HCT116 (cell line): ENCODE measurements at places on chromosomes 2 and 18. TPM values are rescaled to one million over a fixed set of nuclear protein-coding genes. Genes with fewer than 3 reads are reported as not detected.

EPAS1 gene
- 55.9 TPM for total RNA-seq

GALNT13 gene
- 0.44 TPM for total RNA-seq

TUBA4B gene
- not detected for total RNA-seq

BARD1 gene
- total RNA-seq, result 19.3 TPM

LYG2 gene
- total RNA-seq, result 0.27 TPM

VWA3B gene
- total RNA-seq, result 0.47 TPM

DLX1 gene
- 2.0 TPM for total RNA-seq

KYNU gene
- 0.22 TPM for total RNA-seq

MOGAT1 gene
- 0.22 TPM for total RNA-seq

ALKAL2 gene
- not detected for total RNA-seq

SERPINB3 gene
- not detected for total RNA-seq

GRCh38 chr2:202605174-202605573, 29.6 kb upstream of the FAM117B start:
- no peak overlapping the region for H3K4me3 ChIP-seq
- no peak overlapping the region for H3K27ac ChIP-seq
- H3K36me3 ChIP-seq, result no peaks in the 10 kb centered on the region

GRCh38 chr18:51188024-51188701, 9.3 kb downstream of the MEX3C start:
- H3K36me3 ChIP-seq, result no peaks in the 10 kb centered on the region
- DNase-seq, result no peak
- H3K27ac ChIP-seq, result no peak overlapping the region

DNA sequence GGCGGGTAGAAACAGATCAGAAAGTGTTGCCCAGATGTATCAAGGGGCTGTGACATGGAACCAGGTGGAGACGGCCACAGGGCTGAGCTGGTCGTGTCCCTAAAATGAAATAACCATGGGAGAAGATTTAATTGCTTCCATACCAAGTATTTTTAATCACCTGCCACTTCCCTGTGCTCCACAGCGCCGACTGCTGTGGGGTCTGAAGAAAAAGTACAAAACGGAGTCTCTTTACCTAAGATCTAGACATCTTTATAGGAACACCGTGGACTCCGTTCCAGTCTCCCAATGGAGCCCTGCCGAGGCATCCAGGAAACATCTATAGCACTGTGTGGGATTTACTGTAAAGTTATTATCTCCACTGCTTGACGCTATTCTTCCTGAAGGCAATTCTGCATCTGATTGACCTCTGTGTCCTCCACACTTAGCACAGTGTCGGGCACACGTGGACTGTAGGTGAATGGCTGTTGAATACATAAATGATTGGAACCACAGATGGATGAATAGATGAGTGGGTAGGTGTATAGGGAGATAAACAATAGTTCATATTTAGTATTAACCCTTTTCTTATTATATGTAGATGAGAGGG, 21.6 kb upstream of the GYPC start:
- H3K4me3 ChIP-seq, result no peak overlapping the region
- H3K27ac ChIP-seq, result no peak overlapping the region
- H3K27me3 ChIP-seq, result 0 out of 2 replicates have a peak, but pooled peaks cover 3% of the 10 kb centered on the region
- H3K36me3 ChIP-seq, result no peaks in the 10 kb centered on the region
- no peaks in the 10 kb centered on the region for H3K4me1 ChIP-seq

GRCh38 chr2:191740016-191740419, 62.1 kb downstream of the NABP1 start:
- DNase-seq, result no peak
- no peaks in the 10 kb centered on the region for H3K36me3 ChIP-seq
- no peak overlapping the region for H3K4me3 ChIP-seq
- H3K4me1 ChIP-seq, result no peaks in the 10 kb centered on the region

GRCh38 chr18:46754188-46754587, 2.7 kb downstream of the ST8SIA5 start:
- no peaks in the 10 kb centered on the region for H3K27me3 ChIP-seq
- no peak for DNase-seq
- H3K4me3 ChIP-seq, result no peak overlapping the region
- no peaks in the 10 kb centered on the region for H3K36me3 ChIP-seq
- H3K27ac ChIP-seq, result no peak overlapping the region

DNA sequence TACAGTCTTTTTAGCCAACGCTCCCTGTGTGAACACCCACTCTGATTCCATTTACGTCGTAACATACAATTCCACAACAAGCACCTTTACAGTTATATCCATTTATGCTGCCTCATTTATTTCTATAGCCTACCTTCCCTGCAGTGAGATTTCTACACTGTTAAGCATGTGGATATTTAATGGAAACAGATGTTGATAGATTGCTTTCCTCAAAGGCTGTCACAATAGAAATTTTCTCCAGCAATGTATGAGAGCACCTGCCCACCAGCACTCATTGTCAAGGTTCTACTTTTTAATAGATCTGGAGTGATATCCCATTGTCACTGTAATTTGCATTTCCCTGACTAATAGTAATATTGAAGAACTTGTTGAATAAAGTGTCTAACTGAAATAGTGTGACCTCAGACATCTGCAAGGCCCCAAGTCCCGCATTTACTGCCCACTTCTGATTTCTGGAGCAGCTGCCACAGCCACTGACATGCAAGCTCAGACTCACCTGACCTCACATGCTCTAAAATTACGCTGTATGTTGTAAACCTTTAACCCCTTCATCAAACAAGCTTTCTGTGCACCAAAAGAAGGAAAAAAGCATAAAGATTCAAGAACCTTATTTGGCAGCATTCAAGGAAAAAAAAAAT, 295.1 kb downstream of the CNTNAP5 start:
- H3K4me1 ChIP-seq, result no peaks in the 10 kb centered on the region
- no peaks in the 10 kb centered on the region for H3K36me3 ChIP-seq
- DNase-seq, result no peak
- no peak overlapping the region for H3K27ac ChIP-seq

- DNase-seq, result no peak
- H3K36me3 ChIP-seq, result no peaks in the 10 kb centered on the region
- no peaks in the 10 kb centered on the region for H3K4me1 ChIP-seq
- H3K27me3 ChIP-seq, result no peaks in the 10 kb centered on the region
These were observed 67.4 kb upstream of the RPL31 start for GRCh38 chr2:100934504-100935371.

GRCh38 chr2:163646687-163647086, 89.1 kb downstream of the FIGN start:
- no peak overlapping the region for H3K27ac ChIP-seq
- no peaks in the 10 kb centered on the region for H3K36me3 ChIP-seq
- no peak for DNase-seq
- H3K4me1 ChIP-seq, result no peaks in the 10 kb centered on the region
- peaks cover 14% of the 10 kb centered on the region for H3K27me3 ChIP-seq

- H3K4me3 ChIP-seq, result no peak overlapping the region
- H3K36me3 ChIP-seq, result no peaks in the 10 kb centered on the region
- DNase-seq, result no peak
These were observed 21.8 kb upstream of the DNAJC27 start for GRCh38 chr2:24993406-24994145.

DNA sequence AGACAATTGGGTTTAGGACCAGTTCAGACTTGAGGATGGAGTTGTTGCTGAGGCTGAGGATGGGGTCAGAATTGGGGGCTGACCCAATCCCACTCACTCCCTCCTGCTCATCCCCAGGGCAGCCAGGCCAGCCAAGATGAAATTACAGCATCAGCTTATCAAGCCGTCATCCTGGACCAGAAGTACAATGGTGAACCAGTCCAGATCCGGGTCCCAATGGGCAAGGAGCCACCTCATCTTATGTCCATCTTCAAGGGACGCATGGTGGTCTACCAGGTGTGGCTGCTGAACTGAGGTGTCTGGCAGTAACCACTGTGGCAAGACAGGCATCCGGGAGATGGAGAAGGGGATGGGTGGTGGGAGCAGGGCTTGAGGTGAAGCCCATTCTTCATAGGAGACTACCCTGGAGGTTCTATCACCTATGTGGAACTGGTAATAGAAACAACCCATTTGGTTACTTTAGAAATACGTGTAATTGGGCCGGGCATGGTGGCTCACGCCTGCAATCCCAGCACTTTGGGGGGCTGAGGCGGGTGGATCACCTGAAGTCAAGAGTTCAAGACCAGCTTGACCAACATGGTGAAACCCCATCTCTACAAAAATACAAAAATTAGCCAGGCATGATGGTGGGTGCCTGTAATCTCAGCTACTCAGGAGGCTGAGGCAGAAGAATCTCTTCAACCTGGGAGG, 13.9 kb downstream of the VIL1 start:
- H3K4me1 ChIP-seq, result no peaks in the 10 kb centered on the region
- no peak for DNase-seq
- H3K36me3 ChIP-seq, result no peaks in the 10 kb centered on the region
- no peak overlapping the region for H3K27ac ChIP-seq
- no peaks in the 10 kb centered on the region for H3K27me3 ChIP-seq

DNA sequence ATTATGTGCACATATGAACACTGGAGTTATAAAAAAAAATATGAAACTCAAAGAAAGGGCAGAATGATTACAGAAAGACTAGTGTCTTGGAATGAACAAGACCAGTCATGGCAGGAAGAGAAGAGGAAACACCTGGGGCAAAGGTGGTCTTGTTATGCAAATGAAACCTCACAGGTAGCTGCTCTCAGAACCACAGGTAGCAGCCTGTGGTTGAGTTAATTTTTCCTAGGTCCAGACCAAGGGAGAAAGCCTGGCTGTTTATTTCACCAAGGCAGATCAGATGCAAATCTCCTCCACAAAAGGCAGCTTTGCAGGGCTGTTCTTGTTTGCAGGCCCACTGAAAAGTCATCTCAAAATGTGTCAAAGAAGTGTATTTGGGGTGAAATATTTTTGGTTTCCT, 785.8 kb downstream of the RNF144A start:
- no peak overlapping the region for H3K4me3 ChIP-seq
- H3K27me3 ChIP-seq, result no peaks in the 10 kb centered on the region
- DNase-seq, result no peak
- no peaks in the 10 kb centered on the region for H3K36me3 ChIP-seq

DNA sequence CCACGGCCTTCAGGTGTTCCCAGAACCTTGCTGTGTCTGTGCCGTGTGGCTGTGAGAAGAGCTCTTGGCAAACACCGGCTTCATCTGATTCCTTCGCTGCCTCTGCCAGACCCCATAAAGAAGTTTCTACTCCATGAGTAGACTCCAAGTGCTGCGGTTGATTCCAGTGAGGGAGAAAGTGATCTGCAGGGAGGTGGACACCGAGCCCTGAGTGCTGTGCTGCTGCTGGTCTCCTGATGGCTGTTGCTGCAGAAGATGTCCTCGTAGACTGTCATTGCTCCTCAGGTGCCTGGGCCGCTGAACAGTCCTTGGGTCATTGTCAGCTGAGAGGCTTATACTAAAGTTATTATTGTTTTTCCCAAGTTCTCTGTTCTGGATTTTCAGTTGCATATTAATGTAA, 19.6 kb downstream of the ASB1 start:
- peaks cover 31% of the 10 kb centered on the region for H3K36me3 ChIP-seq
- no peak for DNase-seq
- H3K27me3 ChIP-seq, result no peaks in the 10 kb centered on the region
- peaks cover 13% of the 10 kb centered on the region for H3K4me1 ChIP-seq

- no peaks in the 10 kb centered on the region for H3K4me1 ChIP-seq
- no peaks in the 10 kb centered on the region for H3K36me3 ChIP-seq
- no peak overlapping the region for H3K4me3 ChIP-seq
- no peaks in the 10 kb centered on the region for H3K27me3 ChIP-seq
- H3K27ac ChIP-seq, result no peak overlapping the region
- DNase-seq, result no peak
These were observed 32.9 kb downstream of the SERPINB7 start for GRCh38 chr18:63808125-63808524.

DNA sequence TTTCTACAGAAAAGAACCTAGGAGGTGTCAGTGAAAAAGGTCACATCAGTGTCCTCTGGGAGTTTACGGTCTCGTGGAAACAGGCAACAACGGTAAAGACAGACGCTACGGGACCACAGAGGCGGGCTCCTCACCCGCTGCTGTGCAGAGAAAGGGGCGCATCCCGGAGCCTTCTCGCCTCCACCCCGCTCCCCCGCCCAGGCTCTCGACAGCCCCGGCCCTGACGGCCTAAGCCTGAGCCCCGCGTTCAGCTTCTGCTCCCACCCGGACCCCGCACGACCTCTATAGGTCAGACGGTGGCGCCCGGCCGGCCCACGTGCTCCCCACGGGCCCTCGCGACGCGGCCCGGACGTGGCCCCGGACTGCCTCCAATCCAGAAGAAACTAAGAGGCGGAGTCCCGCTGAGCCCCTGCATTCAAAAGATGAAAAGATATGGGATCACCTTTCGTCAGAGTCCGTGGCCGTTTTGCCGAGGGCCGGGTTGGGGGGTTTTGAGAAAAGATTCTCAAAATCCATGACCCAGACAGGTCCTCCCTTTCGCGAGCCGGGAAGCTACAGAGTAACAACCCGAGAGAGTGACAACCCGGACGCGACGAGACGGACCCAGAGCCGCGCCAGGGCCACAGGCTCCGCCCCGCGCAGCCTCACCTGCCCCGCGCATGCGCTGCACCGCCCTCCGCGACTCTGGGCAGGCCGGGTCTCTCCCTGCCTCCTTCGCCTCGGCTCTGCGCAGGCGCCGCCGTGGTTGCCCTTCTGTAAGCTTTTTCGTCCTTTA, at the start of gene ZC3H8:
Gene ZC3H8 (minus strand): TSS at position 577 of the 775 bp plus-strand sequence. CDS start 61 bp downstream, at position 516.
- no peaks in the 10 kb centered on the region for H3K27me3 ChIP-seq
- peak; percentile 75 for DNase-seq
- no peaks in the 10 kb centered on the region for H3K36me3 ChIP-seq
- peak within 1 kb of the TSS; percentile 72 for H3K4me3 ChIP-seq
- peak within 1 kb of the TSS; percentile 67 for H3K27ac ChIP-seq

DNA sequence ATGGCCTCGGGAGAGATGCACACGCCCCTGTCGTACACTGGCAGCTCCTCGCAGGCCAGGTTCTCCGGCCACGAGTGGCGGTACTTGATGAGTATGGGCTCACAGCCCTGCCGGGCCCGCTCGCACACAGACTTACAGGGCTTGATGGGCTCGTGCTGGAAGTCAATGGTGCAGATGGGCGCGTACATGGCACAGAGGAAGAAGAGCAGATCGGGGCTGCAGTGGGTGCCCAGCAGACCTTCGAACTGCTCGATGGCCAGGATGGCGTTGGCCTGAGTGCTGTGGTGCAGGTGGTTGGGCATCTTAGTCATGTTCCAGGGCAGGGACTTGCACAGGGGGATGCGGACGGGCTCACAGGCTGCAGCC, 359 bp downstream of the FRZB start:
- no peak overlapping the region for H3K27ac ChIP-seq
- DNase-seq, result no peak
- no peaks in the 10 kb centered on the region for H3K4me1 ChIP-seq
- no peak overlapping the region for H3K4me3 ChIP-seq
- H3K36me3 ChIP-seq, result no peaks in the 10 kb centered on the region

DNA sequence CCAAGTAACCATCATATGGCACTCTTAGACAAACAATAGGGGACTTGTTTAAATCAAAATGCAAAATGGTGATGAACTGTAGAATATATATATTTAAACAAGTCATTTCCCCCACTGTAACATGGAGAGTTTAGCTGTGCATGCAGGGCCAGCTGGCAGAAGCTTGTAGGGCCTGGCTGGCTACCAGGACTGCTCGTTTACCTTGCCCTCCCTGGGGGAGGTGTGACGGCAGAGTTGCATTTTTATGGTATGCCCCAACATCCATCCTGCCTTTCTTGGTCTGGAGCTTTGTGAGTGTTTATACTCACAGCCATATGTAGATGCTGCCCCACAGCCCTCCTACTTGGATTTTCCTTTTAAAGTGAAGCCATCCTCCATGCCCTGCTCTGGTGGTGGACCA, 101.7 kb upstream of the ZFP36L2 start:
- no peaks in the 10 kb centered on the region for H3K36me3 ChIP-seq
- no peak overlapping the region for H3K4me3 ChIP-seq
- no peak for DNase-seq
- H3K4me1 ChIP-seq, result no peaks in the 10 kb centered on the region; the same call in 1 of the 2 replicates
- no peak overlapping the region for H3K27ac ChIP-seq
- H3K27me3 ChIP-seq, result no peaks in the 10 kb centered on the region

- H3K4me1 ChIP-seq, result peaks cover 10% of the 10 kb centered on the region
- H3K27ac ChIP-seq, result no peak overlapping the region
- no peaks in the 10 kb centered on the region for H3K27me3 ChIP-seq
- peaks cover 9% of the 10 kb centered on the region; the same call in 1 of the 2 replicates for H3K36me3 ChIP-seq
These were observed 33.2 kb upstream of the GRHL1 start for GRCh38 chr2:9918275-9918674.
